Diencephalon (tissue), 1 donor: ENCODE measurements at places on chromosomes 3 and 15. TPM values are rescaled to one million over a fixed set of nuclear protein-coding genes. Genes with fewer than 3 reads are reported as not detected.

SCAANT1 gene
- not detected for total RNA-seq

PRR23E gene
- total RNA-seq = not detected

FANCD2 gene
- 7.2 TPM for total RNA-seq

NR1D2 gene
- 51.9 TPM for total RNA-seq

SKOR1 gene
- 0.69 TPM for total RNA-seq

SNTN gene
- total RNA-seq = 2.3 TPM

NOX5 gene
- 0.23 TPM for total RNA-seq
